ENCODE measurements at places on chromosomes 1 and 21.

DNA sequence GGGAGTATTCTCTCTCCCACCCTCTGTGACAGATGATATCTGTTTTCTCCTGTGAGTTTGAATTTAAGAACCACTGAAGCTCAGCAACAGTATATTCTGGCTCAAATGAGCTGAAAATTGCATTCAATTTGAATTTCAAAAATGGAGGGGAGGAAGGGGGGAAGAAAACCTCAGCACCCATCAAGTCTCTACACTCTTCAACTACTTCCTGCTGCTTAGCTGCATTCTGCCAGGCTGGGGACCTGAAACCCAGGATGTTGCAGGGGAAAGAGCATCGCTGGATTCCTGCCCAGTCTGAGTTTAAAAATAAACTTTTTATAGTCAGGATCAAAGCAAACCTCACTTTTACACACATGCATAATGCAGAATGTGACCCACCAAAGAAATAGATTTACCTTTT is 214.3 kb upstream of the ESRRG start:
- DNase-seq: no peak

- peak; percentile 82 for DNase-seq
Observed at GRCh38 chr1:114353262-114353661, 157.7 kb downstream of the TRIM33 start.

- peak; percentile 22 for DNase-seq
Observed at GRCh38 chr1:35588197-35588910, 15.2 kb downstream of the TFAP2E start.

- DNase-seq: no peak
Observed at GRCh38 chr1:154344977-154345837, 19.9 kb downstream of the ATP8B2 start.

DNA sequence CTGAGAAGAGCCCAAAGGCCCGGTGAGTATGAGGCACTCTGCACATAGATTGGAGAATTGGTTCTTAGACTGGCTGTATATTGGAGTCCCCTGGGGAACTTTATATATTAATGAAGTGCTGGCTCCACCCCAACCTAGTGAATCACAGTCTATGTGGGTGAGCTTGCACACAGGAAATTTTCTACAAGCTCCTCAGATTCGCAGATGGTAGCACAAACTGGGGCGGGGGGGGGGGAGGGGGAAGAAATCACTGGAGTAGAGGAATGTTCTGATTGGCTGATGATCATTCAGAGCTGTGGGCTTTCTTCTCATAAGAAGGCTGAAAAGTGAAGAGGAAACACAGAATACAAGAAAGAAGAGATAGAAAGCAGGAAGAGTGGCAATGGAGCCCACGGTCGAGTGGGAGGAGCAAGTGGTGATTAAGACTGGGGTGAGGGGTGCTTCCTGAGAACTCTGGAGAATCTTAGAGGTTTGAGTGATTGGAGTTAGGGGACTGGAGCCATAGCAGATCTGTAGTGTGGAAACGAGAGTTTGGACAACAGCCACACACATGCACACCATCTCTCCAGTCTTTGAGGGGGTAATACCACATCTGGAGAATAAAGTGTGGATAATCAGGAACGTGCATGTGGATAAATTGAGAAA is 465.9 kb upstream of the DAB1 start:
- no peak for DNase-seq

GRCh38 chr1:61046434-61046833 is 35.9 kb upstream of the NFIA start:
- DNase-seq: no peak

DNA sequence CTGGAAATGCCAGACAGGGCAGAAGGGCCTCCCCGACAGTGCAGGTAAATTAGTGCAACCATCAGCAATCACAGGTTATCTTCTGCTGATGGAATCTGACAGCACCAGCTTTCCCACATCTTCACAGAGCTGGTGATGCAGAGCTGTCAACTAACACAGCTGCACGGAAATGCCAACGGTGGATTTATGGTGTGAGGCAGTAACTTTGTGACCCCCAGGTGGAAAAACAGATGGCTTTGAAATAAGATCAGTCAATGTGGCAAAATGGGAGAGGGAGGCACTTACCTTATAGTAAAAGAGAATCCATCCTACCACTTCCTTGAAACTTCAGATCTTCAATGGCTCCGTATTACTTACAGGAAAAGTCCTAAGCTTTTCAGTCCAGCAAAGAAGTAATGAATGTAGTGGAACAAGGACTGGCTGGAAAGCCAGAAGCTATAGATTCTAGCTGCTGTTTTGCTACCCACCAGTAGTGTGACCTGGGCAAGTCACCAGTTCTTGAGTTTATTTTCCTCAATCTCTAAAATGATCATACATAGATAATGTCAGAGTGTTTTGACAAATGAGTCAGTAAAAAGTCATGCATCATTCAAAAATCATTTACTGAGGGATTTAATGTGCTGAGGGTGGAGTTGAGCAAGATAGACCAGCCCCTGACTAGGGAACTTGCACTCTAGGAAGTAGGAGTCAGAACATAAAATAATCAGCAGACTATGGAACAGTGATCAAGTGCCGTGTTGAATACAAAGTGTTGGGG is 245.7 kb upstream of the JUN start:
- no peak for DNase-seq

DNA sequence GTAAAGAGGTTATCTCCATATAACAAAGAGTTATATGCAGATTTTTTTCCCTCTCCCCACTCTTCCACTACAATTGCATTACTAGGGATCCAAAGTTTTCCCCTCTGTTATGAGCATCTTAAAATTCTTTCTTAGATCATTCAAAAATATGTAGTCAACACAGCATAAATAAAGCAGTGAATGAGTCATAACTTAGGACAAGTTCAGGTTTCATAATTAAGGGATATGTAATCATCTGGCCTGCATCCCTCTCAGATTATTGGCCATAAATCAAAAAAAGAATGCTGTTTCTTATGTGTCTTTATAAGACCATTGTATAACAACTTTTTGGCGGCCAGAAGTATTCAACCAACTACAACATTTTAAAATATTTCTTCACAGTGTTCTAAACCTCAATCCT is 1526.1 kb downstream of the KCNT2 start:
- no peak for DNase-seq

DNA sequence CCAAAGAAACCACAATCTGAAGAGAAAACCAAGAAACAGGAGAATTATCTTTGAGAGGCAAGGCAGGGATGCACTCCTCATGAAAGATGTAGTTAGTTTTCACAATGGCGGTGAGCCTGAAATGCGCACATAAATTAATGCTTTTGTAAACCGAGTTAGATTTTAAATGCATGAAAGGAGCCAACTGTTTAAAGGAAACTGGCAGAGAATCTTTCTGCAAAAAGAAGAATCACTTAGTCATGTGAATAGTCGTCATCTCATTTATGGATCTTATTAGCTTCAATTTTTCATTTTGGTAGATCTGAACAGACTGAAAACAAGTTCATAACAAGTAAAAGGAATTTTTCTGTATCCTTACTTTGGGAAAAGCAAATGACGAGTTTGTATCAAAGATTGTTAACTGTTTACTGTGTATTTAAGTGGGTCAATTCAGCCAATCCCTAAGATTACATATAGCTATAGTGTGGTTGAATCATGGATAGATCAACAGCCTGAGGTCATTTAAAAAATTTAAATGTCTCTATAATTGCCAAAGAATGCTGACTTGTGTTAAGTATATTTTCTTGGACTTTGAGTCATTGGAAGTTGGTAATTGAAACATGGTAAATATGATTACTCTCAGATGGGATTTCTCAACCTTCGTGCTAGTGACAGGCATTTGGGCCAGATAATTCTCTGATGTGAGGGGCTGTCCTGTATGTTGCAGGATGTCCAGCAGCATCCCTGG is 226.6 kb upstream of the KAZN start:
- no peak for DNase-seq

DNA sequence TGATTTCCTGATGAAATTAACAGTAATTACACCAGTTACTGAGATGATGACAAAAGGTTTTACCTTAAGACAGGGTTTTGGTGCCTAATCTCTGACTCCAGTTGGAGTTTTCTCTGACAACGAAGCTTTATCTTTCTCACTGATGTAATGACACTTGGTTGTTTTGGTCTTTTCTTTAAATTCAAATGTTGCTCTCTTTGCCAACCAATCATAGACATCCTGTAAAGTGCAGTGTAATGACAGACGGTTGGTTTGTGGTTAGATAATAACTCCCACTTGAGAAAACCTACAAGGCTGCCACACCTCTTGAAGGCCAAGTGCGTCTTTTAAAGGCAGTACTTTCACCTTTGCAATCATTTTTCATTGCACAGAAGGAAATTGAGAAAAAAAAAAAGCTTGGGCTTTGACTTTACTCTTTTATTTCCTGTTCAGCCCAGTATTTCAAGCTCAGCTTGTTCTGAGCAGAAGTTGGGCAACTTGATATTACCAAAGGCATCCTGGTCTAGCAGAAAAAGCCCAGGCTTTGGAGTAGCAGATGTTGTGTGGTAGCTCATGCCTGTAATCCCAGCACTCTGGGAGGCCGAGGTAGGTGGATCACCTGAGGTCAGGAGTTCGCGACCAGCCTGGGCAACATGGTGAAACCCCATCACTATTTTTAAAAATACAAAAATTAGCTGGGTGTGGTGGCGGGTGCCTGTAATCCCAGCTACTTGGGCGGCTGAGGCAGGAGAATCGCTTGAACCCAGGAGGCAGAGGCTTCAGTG is 14.9 kb downstream of the PDIK1L start:
- DNase-seq: no peak

GRCh38 chr1:211320980-211321379 is 5.7 kb upstream of the TRAF5 start:
- no peak for DNase-seq

DNA sequence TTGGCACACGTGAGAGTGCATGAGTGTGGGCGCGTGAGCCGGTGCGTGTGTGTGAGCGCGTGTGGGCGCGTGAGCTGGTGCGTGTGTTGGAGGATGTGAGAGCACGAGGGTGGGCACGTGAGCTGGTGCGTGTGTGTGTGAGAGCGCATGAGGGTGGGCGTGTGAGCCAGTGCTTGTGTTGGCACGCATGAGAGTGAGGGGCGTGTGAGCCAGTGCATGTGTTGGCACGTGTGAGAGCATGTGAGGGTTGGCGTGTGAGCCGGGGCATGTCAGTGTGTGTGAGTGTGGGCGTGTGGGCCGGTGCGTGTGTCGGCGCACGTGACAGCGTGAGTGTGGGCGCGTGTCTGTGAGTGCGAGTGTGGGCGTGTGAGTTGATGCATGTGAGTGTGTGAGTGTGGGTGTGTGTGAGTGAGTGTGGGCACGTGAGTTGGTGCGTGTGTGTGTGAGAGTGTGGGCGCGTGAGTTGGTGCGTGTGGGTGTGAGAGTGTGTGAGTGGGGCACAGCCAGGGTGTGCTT is 45.7 kb upstream of the ARHGEF16 start:
- no peak for DNase-seq

DNA sequence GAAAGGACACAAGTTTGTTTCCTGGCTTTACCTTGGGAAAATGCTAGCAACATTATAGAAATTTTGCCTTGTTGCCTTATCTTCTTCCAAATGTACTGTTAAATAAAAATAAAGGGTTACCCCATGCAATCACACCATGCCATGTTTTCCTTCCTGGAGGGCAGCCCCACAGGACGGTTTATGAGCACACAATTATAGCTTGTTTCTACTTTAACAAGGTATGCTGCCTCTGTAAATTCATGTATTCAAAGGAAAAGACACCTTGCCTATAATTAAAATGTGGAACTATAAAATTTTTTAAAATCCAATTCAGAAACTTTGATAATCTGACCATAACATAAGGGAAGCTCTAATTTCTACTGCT is 63.4 kb downstream of the CAPN2 start:
- DNase-seq: no peak

DNA sequence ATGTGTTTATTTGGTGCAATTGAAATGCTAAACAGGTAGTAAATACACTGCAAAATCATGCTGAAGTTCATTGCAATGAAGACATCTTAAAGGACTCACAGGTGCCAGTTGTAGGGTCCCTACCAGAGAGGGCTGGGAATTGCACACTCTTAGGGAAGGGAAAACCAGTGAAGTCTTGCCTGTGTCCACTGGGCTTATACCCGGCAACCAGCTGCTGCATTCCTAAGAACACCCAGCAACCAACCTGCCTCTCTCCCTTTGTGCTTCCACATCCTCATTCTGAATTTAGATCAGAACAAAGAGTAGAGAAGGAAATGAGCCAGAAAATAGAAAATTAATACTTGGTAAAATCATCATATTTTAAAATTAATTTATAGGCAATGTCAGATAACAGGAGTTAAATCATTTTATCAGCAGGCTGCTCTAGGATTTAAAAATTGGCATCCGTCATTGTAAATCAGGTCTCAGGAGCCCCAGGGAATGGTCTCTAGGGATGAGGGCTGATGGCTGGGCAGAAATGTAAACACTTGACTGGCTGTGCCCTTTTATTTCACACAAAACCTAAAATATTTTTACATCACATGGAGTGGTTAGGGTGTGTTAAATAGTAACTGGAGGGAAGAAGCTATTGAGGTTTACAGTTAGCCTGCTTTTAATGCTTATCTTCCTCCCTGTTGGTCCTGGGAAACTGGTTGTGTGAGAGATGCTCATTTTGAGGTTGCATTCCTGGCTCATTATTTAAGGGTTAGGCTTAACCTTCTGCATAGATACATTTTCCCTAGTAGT is 31.3 kb downstream of the PTGFRN start:
- DNase-seq: peak; percentile 12

GRCh38 chr21:44297525-44298290 is 2.1 kb upstream of the PFKL start:
- peak; percentile 89 for DNase-seq

DNA sequence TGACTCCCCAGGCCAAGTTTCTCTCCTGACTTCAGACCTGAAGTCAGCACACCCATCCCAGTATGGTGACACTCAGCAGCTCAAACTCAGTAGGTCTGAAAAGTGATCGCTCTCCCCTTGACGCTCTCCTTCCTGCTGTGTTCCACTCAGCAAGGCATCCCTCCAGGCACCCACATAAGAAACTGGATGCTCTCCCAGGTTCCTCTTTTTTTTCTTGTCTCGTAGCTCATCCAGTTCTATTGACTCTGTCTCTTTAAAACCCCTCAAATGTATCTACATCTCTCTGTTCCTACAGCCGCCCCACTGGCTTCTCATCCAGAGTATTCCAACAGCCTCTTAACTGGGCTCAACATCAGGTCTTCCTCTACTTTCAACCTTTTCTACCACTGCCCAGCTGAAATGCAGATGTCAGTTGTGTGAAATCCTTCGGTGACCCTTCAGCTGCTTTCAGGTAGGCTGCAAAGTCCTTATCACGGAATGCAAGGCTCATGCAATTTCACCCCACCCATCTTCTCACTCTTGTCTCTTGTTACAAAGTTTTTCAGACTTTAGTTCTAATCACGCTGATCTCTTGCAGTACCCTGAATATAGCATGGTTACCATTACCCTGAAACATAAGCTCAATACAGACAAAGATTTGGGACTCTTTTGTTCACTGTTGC is 286.2 kb upstream of the POU3F1 start:
- DNase-seq: no peak
